T follicular helper cell (primary cell): ENCODE measurements at places on chromosomes 3 and 15.
A peak's percentile ranks its signal among the peaks of the same experiment; 100 is the strongest.

- no peak for DNase-seq
These were observed 85.0 kb downstream of the CYP19A1 start for GRCh38 chr15:51253366-51253765.

DNA sequence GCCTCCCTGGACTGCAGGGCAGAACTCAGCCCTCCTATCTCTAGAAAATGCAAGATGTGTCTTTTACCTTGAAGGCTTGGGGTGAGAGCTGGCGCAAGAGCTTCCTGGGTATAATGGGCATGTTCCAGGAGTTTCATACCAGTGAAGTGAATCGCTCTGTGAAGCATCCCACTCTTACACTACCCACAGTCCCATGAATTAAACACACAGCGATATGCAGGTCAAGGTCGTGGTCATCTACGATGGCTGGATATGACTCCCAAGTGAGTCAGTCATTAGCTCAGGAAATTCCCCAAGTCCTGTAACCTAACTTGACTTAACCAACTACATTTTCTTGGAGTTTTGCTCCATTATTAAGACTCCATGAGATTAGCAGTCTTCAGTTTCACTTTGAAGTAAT, 439.7 kb downstream of the NTRK3 start:
- no peak for DNase-seq

DNA sequence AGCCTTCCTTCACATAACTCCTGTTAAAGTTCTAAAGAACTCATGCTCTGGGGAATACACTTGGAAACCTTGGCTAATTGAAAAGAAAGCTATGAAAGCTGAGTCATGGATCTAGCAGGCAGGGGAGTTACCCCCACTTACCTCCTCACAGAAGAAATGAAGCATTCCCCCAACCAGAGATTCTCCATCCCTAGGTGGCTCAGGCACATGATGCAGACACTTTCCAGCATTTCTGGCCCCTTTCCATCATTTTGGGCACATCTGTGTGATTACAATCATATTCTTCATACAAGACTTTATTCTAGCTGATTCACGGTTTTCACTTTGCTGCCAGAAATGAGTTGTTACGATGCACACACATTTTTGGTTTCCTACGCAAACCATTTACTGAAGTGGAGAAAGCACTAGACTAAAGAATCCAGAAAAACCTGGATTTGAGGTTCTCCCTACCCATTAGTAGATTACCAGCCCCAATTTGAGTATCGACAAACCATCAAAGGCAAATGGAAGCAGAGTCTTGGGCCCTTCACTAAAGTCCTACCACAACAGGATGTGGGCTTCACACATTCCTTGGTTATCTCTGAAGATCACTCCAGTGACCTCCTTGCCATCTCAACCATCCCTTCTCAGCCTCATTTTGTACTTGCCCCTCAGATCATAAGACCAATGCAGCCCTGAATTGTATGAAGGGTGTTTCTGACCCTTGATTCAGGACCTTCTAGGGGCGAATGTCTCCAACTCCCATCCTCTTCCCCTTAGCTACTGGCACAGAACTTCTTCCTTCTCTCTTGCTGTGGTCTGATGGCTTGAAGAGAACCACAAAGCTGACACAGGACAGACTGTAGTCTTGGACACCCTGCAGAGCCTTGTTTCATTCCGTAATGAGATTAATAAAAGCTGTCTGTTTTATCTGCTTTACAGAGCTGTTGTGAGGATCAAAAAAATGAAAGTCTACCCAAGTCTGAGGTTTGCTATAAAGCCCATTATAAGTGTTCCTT, 42.5 kb upstream of the SNRK start:
- DNase-seq = no peak

- DNase-seq = no peak
These were observed 717 bp downstream of the PXK start for GRCh38 chr3:58333206-58334012.

GRCh38 chr15:66124651-66125050, 128.9 kb downstream of the MEGF11 start:
- DNase-seq = no peak

DNA sequence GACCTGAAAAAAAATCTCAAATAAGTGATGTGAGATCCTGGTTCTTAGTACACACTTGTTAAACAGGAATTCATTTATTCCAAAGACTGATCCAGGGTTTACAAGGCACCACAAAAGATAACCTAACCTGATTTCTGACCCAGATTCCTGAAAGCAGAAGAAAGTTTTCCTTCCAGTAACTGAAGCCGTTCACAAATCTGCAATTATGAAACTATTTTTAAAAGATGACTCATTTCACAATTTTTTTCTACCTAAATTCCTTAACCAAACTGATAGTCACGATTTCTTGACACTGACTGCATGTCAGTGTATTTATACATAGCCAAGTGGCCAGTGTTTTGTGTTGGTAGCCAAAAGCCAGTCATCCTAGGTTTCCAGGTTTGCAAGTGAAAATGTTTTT, 17.1 kb downstream of the SLC9A9 start:
- DNase-seq = no peak

GRCh38 chr3:122299872-122300460, 25.1 kb upstream of the CSTA start:
- DNase-seq = peak; percentile 14

DNA sequence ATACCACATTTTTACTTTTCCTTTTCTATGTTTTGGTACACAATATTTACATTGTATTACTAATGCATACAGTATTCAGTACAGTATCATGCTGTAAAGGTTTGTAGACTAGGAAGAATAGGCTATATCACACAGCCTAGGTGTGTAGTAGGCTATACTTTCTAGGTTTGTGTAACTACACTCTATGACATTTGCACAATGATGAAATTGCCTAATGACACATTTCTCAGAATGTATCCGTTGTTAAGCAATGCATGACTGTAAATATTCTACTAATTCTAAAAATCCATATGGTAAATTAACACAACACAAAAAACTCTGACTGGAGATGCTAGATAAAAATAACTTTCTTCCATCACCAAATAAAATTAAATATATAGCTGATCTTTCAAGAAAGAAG, 16.2 kb downstream of the NEDD4 start:
- no peak for DNase-seq
